ENCODE measurements at places on chromosomes 7 and 10. TPM values are rescaled to one million over a fixed set of nuclear protein-coding genes. Genes with fewer than 3 reads are reported as not detected.

PILRA gene
- total RNA-seq: 12.5 TPM

SLC13A1 gene
- total RNA-seq: not detected

TBXAS1 gene
- total RNA-seq: not detected

BAMBI gene
- 5.8 TPM for total RNA-seq

PRF1 gene
- total RNA-seq: 2.6 TPM

Data from glutamatergic neuron (in vitro differentiated cells).